ENCODE measurements at places on chromosomes 3 and 15.

DNA sequence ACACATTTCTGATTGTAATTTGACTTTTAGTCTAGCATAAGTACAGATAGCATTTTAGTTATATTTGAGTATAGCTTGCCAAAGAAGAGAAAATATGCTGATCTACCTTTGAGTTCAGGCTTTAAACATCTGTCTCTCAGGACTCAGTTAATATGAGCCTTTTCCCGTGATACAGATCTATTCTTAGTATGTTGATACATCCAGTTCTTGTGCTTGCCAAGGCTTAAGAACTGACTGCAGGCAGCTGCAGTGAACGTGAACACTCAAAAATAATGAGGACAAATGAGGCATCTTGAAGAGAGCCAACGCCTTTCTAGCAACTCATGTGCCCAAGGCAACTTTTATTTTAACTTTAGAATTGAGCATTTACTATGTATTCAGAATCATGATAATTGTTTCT, 325.5 kb downstream of the SI start:
- no peak for DNase-seq

DNA sequence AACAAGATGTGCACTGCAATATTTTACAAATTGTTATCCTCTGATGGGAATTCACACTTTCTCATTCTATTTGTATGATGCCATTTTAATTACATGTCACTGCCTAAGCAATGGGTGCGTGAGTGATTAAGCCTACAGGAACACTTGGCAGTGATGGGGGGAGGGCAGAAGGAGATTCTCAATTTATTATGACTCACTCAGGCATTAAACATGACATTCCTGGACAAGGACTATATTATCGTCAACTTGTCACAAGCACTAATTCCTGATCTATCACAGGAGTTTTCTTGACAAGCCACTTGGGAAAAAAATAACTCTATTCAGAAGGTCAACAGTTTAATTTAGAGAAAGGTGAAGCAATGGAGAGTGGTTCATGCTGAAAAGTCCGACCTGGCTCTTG, 556.8 kb downstream of the NSUN3 start:
- no peak for DNase-seq

GRCh38 chr15:36808411-36809160, 229.2 kb downstream of the CDIN1 start:
- DNase-seq = no peak

DNA sequence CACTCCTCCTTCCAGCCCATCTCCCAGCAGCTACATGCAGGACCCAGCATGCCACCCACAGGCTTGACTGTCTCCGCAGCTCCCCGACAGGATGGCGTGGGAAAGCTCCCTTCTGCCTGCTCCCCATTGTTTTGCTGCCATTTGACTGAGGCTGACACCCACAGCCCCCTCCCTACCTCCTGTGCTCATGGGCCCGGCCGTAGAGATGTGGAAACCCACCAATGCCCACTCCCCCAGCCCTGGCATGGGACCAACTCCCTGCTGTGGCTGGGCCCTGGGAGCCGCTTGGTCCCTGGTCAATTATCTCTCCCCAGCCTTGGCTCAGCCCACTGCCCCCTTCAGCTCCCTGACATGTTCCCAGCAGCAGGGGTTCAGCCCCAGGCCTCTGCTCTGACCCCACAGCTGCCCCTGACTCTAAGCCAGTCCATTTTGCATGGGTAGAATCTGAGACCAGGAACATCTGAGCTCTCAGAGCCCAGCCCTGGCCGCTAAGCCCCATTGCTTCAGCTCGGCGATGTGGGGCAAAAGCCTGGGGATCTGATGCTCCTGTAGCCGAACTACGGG, 8.2 kb downstream of the C3orf22 start:
- DNase-seq = no peak

DNA sequence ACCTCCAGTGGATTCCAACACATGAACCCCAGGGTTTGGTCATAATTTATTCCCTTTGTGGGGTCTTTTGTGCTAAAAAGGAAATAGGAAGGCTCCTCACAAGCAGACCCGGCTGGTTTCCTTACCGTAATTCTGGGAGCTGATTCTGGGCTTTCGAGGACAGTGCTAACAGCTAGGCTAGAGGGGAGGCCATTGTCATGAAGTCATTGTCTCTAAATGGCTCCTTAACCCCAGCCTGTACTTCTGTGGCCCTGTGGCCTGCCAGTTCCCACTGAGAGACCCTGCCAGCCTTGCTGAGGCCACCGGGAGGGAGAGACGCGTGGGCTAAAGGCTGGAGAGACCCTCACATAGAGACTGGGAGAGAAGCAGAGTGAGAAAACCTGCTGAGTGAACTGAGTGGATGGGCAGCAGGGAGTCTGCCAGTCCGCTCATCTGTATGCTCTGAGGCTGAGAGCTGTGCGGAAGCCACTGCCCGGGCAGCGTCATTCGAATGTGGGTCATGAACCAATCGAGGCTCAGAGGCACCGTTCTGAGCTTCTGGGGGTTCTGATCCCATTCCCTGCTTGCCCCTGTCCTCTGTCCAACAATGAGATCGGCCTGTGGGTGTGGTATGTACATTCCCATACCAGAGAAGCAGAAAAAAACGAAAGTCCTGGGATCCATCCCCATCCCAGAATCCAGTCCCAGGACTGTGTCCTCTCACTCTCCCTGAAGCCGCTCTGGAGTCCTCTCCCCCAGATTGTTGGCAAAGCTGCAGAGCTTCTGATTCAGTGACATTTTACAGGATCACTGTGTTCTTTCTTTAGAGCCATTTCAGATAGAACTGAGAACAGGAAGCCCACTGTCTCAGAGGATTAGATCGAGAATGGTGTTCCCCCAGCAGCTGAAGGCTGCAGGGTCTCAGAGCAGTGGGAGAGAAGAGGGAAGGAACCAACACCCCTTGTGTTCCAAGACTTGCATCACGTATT, 21.3 kb upstream of the DGKG start:
- no peak for DNase-seq

DNA sequence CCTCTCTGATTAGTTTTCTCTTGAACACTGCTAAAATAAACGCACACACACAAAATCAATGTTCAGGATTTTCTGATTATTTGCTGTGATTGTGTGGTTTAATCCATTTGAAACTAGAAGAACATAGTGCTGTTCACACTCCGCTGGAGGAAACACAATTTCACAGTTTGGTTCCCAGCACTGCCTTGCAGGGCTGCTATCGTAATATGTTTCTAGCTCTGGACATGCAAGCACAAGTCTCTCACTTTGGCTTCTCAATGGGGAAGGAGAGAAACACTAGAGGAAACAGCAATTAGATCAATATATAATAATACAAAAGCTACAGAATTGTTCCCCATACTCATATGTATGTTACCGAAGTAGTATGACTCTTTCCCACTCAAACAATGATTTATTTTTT, 299.5 kb downstream of the NSUN3 start:
- DNase-seq = no peak

- DNase-seq = no peak
Measured at GRCh38 chr15:73564255-73564654, 68.9 kb downstream of the NPTN start.

DNA sequence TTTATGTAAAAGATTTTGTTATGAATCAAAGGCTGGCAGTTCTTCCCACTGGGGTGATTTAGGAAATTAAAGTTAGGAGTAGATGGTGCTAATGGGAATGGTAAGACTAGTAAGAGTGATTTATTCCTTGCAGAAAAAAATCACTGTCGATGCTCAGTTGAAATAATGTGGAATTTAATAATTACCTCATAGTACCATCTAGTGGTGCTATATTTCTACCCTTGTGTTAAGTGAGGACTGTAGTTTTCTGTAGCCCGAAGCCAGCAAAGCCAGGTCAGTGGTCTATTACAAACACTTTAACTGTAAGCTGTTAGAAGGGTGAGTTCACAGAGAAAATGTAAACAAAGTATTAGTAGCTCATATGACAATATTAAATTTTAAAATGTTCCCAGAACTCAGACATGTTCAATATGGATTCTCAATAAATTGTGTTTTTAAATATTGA, 39.5 kb upstream of the GOLGA8J start:
- no peak for DNase-seq

Data from activated naive CD4-positive, alpha-beta T cell (primary cell).